ENCODE measurements at places on chromosomes 2 and 18.

GRCh38 chr2:191174442-191174841, 23.6 kb upstream of the STAT4 start:
- no peak for DNase-seq

DNA sequence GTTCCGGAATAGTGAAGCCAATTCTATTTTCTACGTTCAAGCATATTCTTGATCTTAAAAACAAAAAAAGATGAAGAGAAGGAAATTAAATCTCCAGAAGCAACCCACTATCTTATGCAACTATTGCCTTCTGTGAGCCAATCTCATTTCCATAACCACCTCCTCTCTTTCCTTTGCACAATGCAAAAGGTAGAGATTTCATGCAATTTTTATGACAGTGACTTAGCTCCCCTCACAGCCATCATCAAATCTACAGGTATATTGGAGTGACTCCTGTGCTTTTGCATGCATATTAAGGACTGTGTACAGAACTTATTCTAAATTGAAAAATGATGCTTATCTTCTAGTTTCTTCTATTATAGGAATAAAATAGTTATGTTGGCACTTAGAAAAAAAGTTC, 191.8 kb downstream of the DCC start:
- DNase-seq: no peak

DNA sequence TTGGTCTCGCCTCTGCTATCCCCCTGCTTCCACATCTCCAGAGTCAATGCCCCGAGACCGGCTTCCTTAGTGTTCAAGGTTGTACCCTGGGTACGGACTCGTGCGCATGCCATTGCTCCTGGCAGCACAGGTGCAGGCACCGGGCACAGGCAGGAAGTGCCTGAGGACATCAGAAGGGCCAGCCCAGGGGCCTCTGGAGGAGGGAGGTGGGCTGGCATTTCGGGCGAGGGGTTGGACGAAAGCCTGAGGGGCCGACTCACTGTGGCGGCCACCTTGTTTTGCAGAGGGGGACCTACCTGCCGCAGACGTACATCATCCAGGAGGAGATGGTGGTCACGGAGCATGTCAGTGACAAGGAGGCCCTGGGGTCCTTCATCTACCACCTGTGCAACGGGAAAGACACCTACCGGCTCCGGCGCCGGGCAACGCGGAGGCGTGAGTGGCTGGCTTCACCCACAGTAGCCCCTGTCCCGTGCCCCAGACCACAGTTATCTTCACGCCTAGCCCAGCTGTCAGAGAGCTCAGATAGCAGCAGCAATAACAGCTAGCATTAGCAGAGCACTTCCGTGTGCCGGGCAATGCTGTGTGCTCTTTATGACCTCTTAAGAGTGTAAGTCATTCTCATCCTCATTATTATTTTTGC, 12.5 kb downstream of the ITM2C start:
- DNase-seq: no peak

GRCh38 chr2:112008910-112009485, 46.1 kb upstream of the TMEM87B start:
- no peak for DNase-seq

GRCh38 chr2:153875801-153876466, 4.2 kb downstream of the GALNT13 start:
- DNase-seq: no peak

DNA sequence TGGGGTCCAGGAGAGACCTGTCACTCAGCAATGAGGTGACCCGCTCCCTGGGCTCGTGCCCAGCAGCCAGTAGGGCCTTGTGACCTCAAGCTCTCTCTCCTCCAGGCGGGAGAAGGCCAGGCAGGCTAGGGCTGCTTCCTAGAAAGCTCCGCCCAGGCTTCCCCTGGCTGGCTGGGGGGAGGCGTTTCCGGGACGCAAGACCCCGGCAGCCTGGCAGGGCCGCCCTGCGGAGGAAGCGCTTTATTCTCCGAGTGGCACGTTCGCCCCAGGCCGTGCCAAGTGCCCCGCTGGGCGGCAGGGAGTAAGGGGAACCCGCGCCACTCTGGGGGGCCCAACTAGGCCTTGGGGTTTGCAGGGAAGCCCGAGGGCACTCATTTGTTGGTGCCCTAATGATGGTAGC, 21.2 kb upstream of the EPAS1 start:
- no peak for DNase-seq

DNA sequence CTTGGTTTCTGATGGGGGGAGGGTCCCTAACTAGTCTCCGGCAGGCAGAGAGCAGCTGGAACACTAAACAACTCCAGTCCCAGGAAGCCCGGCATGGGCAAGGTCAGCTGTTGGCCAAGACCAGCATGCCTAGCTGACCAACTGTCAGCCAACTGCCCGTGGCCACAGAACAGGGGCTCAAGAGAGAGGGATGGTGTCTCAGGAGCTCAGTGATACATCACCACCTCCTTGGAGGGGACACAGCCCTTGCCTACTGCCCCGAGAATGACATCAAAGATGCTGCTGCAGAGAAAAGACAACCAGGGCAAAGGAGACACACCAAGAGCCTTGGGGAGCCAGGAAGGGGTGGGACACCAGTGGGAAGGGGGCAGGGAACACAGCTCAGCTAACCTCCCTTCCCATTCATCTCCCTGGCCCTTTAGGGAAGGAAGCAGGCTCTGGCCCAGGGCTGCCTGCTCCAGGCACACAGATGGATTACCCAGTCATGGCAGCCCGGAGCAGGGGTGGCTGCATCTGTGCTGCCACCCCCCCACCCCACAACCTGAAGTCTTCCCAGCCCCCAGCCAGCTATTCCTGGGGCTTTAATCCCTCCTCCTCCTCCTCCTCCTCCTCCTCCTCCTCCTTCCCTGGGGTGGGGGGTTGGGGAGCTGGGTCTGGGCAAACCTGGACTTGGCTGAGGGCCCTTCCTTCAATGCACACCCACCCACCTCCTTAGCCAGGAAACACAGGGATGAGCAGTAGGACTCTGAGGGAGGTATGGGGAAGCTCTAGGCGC, 1.9 kb downstream of the BIN1 start:
- DNase-seq: peak; percentile 54

DNA sequence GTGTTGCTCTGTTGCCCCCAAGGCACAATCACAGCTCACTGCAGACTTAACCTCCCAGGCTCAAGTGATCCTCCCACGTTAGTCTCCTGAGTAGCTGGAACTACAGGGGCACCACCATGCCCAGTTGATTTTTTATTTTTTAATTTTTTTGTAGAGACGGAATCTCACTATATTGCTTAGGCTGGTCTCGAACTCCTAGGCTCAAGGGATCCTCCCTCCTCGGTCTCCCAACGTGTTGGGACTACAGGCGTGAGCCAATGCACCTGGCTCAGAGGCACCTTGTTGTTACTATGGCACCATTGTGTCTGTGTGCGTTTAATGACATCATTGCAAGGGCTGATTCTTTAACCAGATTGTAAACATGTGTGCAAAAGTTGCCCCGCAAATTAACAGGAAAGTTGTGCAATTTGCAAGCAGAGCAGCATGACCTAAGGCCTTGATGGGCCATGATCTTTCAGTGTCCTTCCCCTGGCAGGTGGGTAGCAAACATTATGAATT, 22.6 kb downstream of the TCF23 start:
- no peak for DNase-seq

GRCh38 chr2:232903989-232904388, 33.9 kb downstream of the SNORC start:
- peak; percentile 13 for DNase-seq

GRCh38 chr2:2234398-2235195, 96.5 kb downstream of the MYT1L start:
- DNase-seq: no peak

DNA sequence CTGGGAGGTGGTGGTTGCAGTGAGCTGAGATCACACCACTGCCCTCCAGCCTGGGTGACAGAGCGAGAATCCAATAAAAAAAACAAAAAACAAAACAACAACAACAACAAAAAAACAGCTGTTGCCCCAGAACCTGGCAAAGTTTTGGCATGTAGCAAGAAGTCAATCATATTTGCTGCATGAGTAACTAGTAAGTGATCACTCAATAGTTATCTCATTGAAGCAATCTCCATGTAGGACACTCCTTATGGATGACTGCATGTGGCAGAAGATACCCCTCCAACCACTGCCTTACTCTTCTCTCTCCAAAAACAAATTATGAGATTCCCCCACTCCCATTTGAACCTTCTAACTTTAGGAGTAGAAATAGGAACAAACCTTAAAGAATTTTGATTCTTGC, 113.7 kb downstream of the TTC27 start:
- DNase-seq: no peak

- DNase-seq: no peak
Measured at GRCh38 chr2:196959281-196959680, 32.8 kb upstream of the PGAP1 start.

- DNase-seq: no peak
Measured at GRCh38 chr2:195470622-195471021, 186.4 kb upstream of the SLC39A10 start.

- DNase-seq: no peak
Measured at GRCh38 chr2:174939046-174939445, 66.1 kb downstream of the CHN1 start.

GRCh38 chr2:3784731-3785130, 81.4 kb downstream of the DCDC2C start:
- no peak for DNase-seq

- DNase-seq: peak; percentile 100
Measured at GRCh38 chr2:42047488-42048298, at the start of gene PKDCC. Gene PKDCC (plus strand): TSS chr2:42048021. CDS start chr2:42048200, 179 bp downstream.

DNA sequence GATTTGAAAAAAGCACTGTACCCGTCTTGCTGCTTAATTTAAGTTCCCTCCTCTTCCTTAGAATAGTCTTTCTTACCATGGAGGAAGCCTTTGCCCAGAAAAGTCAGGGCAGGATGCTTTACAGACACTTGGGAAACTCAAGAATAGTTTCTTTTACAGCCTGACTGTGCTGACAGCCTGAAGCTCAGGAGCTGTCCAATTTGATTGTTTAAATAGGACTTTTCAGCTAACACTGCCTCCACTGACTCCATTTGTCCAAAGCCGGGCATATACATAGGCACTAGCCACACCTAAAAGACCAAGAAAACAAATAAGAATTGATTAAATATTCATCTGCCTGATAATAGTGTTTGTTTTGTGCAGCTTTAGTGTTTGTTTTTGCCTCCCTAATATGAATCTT, 110.9 kb upstream of the L3MBTL4 start:
- DNase-seq: no peak

- no peak for DNase-seq
Measured at GRCh38 chr2:96680561-96681141, 38.1 kb downstream of the FER1L5 start.

- DNase-seq: no peak
Measured at GRCh38 chr2:2839782-2840531, 508.9 kb upstream of the MYT1L start.

DNA sequence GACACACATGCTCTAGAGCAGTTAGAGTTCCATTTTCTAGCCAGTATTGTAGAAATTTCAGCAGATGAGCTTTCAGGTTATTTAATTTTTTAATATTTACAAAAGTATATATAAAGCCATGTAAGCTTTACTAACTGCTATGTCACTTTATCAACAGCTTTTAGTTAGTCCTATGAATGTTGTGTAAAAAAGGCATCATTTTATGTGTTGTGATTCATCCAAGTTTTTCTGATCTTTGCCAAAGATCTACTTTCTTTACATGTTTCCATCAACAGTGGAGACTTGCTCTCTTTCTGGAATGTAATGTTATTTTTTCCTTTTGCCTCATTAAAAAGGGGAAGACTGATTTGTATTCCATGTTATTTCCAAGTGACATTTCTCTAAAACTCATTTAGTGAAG, 125.2 kb upstream of the TFPI start:
- no peak for DNase-seq

DNA sequence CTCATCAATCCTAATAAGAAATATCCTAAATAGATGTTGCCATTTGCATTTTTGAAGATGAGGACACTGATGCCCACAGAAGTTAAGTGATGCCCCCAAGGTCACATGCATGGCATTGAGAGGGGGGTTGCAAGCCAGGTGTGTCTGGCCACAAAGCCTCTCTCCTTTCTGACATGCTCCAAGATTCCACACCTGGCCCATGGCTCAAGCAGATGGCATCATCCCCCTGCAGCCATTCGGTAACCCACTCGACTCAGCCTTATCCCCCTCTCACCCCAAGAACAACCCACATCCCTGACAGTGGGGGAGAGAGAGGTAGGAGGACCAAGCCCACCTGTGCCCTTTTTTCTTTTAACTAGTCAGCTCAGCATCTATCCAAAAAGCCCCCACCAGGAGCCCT, 16.5 kb upstream of the TEX51 start:
- no peak for DNase-seq

- no peak for DNase-seq
Measured at GRCh38 chr18:56891116-56891515, 240.0 kb downstream of the WDR7 start.

- DNase-seq: no peak
Measured at GRCh38 chr2:121868652-121869051, 113.2 kb downstream of the TSN start.

DNA sequence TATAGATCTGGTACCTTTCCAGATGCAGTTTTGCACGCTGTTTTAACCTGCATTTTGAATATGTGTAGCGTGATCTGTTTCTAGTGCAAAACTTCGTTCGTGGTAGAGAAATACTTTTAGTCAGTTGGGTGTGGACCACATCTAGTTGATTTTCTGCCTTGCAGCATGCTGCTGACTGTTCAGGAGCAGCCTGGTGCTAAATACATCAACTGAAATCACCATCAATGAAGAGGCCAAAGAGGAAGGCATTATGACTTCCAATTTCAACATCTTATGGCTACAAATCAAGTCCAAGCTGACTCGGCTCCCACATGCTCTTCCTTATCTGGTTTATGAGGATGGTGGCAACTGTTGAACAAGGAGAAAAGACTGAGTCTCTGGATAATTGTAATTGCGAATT, 298.5 kb downstream of the ZNF521 start:
- DNase-seq: no peak

DNA sequence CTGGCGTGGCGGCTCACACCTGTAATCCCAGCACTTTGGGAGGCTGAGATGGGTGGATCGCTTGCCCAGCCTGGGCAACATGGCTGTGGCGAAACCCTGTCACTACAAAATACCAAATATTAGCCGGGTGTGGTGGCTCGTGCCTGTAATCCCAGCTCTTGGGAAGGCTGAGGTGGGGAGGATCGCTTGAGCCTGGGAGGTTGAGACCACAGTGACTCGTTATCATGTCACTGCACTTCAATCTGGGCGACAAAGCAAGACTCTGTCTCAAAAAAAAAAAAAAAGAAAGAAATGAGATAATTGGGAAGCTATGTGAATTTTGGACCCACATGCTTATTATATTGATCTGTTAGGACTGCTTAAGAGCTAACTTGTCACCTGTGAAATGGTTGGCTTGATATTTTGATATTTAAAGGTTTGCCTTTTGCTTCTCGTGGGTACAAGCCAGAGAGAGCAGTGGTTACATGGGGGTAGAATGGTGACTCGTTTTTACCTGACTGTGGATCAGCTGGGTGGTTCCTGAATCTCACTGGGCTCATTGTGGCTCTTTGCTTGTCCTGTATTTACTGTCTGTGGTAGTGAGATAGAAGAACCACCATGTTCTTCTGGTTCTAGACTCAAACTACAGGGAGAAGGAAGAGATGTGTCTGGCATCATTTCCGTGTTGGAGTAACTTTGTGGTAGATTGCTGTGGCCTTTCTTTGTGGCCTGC, 28.9 kb downstream of the ZNF532 start:
- DNase-seq: no peak

Data from SK-N-SH (cell line).